Urinary bladder (tissue), 4 donors: ENCODE measurements at places on chromosomes 1 and 21.

- DNase-seq: no peak
These were observed 1716.6 kb downstream of the MRPL39 start for GRCh38 chr21:23890652-23891051.

DNA sequence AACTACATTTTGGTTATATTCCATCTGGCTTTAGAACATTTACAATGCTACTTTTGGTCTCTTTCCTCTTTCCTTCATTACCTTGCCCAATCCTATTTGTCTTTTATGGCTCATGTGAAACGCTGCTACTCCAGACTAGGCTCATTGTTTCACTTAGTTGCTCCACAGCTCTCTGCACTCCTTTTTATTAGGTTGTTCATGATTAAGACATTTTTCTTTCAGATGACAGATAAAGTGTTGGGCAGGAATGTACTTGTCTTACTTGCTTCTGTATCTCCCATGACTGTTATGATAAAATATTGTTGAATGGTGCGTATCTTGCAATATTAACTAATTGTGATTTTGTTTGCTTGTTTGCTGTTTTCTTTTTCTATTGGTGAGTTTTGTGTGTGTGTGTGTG, 1532.3 kb downstream of the KCNT2 start:
- no peak for DNase-seq

DNA sequence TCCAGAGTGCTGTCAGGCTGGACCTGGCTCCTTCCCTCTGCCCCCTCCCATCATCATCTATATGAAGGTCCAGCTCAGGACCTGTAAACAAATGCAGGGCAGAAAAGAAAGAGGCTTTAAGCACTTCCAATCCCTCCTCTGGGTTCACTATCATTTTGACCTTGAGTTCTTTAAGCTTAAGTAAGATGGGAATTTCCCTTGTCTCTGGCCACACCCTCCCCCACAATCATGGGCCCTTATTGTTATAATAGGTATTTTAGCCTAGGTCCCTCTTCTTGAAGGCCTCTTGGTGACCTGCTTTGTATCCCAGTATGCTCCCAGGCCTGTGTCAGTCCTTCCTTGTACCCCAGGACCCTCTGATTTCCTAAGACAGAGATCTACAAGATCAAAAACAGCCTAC, 45.1 kb upstream of the EPS15 start:
- DNase-seq: no peak

- DNase-seq: no peak
These were observed 24.1 kb upstream of the THRAP3 start for GRCh38 chr1:36199934-36200741.

DNA sequence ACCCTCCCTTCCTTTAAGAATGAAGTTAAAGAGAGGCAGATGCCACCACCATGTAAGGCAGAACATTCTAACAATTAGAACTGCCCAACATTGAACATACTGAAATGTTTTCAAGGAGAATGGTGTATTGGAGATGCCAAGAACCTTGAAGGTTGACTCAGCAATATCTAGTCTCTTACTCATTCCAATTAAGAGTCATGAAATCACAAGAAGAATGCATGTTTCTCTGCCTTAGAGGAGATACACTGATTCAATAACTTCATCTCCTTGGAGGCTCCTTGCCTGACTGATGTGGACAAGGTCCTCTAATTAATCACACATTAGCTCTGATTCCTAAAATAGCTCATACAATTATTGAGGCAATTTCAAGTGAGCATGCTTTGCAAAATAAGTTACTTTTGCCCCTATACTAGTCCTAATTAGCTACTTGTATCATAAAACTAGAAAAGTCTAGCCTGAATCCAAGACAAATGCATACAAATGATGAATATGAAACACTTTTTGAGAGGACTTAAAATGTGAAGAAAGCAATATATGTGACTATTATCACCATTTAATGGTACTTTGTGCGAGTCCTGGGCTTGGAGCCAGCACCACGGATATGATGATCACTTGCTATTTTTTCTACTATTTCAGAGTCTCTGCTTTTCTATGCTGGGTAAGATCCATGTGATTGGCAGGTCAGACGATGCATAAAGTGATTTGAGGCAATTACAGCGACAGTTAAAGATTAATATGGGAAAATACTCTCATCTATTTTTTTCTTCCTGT, 114.5 kb downstream of the DSCAM start:
- DNase-seq: no peak

DNA sequence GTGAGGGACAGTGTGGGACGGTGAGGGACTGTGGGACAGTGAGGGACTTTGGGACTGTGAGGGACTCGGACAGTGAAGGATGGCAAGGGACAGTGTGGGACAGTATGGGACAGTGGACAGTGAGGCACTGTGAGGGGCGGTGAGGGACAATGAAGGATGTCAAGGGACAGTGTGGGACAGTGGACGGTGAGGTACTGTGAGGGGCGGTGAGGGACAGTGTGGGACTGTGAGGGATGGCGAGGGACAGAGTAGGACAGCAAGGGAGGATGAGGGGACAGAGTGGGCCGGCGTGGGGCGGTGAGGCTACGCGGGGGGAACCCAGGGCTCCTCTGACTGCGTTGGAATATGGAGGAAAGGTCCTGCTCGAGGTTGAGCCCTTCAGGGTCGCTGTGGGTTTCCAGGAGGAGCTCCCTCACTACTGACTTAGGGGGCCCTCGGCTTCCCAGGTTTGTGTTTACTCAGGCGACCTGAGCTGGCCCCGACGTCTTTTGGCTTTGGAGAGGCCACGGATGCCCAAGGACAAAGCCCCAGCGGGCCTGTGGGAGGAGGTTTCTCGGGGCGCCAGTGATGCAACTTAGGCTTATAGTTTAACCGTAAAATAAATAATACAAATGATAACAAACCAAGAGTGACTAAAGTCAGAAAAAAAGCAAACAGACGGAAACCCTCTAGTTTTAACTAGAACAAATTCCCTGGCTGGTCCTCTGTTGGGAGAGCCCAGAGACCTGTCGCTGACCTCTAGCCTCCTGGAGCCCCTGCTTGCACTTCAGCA, 1.1 kb upstream of the ERRFI1 start:
- DNase-seq: no peak

DNA sequence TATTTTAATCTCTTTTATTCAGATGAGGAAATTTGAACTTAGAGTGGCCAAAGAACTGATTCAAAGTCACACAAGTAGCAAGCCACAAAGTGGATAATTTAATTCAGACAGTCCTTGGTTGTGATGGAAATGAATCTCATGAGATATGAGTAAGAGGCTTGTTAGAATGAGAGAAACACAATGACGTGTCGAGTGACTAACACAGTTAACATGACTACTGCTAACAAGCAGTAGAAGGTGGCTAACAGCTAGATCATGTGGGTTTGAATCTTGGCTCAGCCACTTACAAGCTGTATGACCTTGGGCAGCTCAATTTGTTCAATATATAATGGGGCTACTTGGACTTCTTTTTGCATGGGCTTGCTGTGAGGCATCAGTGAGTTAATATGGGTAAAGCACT, 104.5 kb upstream of the LMO4 start:
- DNase-seq: no peak

DNA sequence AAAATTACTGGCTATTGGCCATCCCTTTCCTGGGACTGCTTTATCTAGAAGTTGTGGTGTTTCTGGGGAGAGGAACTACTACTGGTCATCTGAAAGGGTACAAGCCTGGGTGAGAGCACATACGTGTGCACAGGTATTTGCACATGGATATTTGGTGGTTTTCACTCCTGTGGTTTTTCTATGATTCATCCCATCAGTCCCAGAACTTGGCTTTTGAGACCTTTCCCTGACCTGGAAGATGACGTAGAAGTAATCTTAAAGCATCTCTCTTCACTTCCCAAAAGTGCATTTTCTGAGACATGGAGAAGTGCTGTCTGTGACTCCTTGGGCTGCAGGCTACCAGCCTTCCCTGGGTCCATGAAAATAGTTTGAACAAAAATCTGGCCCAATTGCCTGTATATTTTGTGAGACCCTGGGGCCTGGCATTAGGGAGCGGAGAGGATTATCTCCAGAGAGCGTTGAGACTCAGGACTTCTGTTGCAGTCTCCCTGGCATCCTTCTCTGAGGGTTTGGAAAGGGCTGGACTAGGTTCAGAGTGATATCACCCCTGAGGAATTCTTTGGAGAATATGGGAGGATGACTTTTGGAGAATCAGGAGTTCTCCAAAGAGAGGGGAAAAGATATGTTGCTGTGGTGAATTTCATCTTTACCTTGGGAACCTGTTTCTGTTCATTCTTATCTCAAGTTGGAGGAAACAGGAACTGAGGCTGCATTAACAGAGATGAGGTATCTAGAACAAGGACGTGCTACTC, 130.8 kb downstream of the NOS1AP start:
- DNase-seq: no peak
